ENCODE measurements at places on chromosomes 2 and 18.
A peak's percentile ranks its signal among the peaks of the same experiment; 100 is the strongest.

GRCh38 chr2:103860016-103860415 is 993.9 kb upstream of the POU3F3 start:
- DNase-seq, result no peak

DNA sequence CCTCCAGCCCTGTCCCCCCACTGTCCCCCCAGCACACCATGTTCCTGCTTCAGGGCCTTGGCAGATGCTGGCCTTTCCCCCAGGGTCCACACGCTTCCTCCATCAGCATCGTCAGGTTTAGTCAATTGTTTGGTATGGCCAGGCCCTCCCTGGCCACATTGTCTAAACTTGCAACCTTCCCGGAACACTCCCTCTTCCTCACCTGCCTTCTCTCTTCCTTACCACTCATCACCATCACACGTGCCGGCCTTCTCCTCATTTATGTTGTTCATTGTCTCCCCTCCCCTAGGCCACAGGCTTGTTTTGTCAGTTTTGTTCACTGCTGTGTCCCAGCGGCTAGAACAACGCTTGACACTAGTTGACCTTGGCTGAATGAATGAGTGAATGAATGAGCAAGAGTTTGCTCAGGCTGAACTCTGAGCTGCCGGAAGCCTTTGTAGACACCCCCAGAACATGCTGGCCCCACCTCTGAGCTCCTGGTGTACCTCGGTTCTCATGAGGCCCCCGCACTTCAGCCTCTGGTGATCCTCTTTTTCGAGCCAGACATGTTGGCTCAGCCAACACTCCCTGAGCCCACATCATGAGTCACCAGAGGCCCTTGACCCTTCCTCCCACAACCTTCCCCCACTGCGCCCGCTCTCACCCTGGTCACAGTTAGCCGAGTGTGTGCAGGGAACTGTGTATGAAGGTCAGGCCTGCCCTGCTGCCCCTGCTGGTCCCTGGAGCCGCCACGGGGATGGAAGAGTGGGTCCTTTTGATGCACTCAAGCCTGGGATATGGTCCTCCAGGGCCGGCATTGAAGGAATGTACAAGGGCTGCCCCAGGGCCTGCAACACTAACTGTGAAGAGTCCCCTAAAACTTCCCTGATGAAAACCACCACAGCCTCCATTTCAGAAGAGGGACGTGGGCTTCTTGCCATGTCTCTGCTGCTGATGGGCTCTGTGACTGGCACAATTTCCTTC is 57.5 kb downstream of the HS1BP3 start:
- DNase-seq, result peak; percentile 74

GRCh38 chr2:10482460-10482859 is 34.3 kb upstream of the ODC1 start:
- no peak for DNase-seq

DNA sequence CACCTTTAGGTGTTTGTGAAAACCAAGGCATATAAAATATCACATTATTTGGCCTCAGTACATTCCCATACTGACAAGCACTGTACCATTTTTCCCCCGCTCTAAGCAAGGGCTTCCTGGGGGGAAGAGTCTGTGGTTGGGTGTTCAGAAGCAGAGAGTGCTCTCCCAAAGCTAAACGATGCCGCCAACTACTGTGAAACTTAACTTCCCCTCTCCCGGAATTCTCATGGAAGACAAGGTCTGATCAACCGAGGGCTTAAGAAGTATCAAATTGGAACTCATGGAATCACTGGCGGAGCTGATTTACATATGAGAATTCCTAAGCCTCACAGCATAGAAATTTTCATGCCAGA is 433 bp upstream of the MFF start:
- peak; percentile 57 for DNase-seq

DNA sequence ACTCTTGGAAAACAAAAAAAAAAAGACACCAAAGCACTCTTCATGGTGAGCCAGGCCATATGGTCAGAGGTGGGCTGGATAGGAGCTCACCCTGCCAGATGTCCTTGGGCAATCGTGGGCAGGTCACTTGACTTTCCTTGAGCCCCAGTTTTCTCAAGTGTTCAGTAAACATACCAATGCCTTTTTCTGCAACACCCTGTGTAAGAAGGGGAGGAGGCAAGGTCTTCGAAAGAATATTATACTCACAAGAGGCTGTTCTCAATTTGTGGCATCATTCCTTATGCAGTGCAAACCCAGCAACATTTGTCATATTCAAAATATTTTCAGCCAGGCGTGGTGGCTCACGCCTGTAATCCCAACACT is 22.9 kb upstream of the TMEM87B start:
- DNase-seq, result peak; percentile 41

DNA sequence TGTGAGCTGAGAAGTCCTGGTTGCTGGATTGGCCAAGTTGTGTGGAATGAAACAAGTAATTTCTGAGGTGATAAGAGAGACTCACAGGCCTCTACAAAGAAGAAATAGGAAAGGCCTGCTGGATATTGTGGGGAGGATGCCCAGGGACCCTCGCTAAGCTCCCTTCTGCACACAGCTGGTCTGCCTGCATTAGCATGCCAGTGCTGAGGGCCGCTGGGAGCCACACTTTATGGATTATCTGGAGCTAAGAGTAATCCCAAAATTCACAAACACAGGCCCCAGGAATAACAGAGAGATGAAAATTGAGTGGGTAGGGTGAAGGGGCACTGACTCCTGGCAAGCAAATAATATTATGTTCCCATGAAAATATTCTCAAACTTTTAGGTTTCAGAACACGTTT is 114.9 kb upstream of the SIX3 start:
- DNase-seq, result no peak

- DNase-seq, result no peak
These were observed 594.0 kb upstream of the ACVR2A start for GRCh38 chr2:147250652-147251356.

All from adipocyte (in vitro differentiated cells).